ENCODE measurements at places on chromosomes 6 and 20. TPM values are rescaled to one million over a fixed set of nuclear protein-coding genes. Genes with fewer than 3 reads are reported as not detected.

DNA sequence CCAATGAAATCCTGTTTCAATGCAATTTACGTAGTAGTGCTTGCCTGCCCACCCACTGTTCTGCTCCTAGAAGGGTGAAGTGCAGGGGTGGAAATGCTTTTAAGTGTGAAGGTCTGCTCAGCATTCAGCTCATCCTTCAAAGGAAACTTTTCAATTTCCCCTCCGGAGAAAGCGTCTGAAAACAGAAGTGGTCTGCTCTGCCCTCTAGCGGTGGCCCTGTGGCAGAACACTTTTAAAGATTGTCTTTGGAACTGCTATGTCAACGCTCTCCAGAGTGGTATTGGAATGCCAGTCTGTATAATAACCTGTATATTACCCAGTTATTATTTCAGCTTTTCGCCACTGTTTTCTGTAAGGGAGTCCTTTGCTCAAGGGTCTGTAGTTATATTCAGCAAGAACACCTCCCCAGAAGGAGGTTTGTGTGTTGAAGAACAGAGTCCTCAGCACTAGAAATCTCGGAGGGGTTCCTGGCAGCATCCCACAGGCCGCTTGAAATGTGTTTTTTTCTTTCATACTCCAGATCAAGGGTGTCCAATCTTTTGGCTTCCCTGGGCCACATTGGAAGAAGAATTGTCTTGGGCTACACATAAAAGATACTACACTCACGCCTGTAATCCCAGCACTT, 63.1 kb upstream of the KLHL31 start:
- DNase-seq: peak; percentile 64

DNA sequence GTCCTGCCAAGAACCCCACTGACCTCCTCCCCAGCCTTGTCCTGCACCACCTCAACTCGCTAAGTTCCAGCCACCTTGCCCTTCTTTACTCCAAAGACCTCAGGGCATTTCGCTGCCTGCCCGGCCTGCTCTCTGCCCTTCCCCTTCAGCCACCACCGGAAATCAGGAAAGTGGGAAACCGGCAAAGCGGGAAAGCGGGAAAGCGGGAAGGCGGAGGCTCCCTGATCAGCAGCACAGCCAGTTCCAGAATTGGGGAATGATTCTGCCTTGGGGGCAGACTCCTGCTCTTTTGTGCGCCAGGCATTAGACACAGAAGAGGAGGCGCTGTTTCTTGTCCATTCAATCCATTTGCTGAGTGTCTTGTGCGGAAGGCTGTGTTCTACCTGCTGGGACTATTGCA, 111.3 kb downstream of the ZDHHC14 start:
- no peak for DNase-seq

GRCh38 chr6:38021029-38021428, 201.5 kb downstream of the ZFAND3 start:
- DNase-seq: no peak

DNA sequence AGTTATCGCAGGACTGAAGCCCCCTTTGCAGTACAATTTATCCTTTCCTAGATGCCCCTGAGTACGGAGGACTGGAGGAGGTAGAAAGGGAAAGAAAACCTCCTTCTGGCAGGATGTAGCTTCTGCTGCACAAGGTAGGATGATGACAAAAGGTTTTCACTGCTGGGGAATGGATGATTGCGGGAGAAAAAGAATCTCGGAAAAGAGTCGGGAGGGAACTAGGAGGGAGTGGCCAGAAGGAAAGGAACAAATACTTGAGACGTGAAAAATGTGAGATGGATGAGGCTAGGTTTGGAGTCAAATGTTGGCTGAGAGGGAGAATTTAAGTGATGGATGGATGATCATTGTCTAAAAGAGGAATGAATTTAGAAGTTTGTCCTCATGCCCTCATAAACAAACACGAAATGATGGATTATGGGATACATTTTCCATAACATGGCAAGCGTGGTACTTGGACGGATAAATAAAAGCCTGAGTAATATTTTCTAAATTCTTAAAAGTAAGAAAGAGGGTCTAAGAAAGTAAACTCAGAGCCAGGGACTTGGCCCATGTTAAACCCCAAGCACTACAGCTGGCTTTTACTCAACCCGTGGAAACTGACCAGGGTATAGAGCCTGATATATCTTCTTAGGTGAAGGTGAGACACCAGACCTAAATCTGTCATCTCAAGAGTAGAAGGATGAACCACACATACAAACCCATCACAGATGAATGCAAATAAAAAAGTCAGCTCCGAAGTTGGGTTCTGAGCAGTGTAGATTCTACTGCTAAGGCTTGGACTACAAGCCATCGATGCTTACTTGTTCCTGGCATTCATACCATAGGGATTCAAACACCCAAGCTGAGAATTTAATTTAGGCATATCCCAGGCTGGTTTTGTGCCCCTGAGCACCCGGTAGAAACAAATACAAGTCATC, 72.4 kb downstream of the HFE start:
- no peak for DNase-seq

GRCh38 chr6:47014401-47014800, 27.7 kb downstream of the ADGRF1 start:
- no peak for DNase-seq

- DNase-seq: no peak
These were observed at the start of gene PCK1 for GRCh38 chr20:57560554-57561355. PCK1 (plus strand) TSS chr20:57561110; CDS start chr20:57561412, 302 bp downstream.

DNA sequence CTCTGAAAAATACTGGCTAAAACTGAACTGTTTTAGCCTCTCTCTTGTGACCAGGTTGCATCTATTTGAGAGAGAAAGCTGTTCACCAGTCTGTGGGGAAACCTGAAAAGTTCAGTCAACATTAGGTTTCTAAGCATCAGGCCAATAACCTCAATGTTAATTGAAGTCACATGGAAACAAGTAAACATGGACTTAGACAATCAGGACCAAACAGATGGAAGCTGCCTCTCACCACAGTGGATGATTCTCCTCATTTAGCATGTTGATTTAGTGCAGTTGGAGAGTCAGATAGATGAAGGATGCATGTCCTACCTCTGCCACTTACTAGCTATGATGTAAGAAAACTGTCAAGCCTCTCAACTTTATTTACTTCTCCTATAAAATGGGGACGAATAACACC, 18.2 kb downstream of the SCGN start:
- no peak for DNase-seq

GRCh38 chr20:59157064-59157463, 6.6 kb upstream of the ZNF831 start:
- no peak for DNase-seq

Gene SLC44A4
- 0.42 TPM for total RNA-seq

Gene LRRC1
- 0.47 TPM for total RNA-seq

Gene KIF16B
- 4.7 TPM for total RNA-seq

Gene DLK2
- total RNA-seq: 0.56 TPM

Gene KCNK16
- total RNA-seq: not detected

Gene FAM83C
- total RNA-seq: not detected

Gene CST2
- total RNA-seq: not detected

All from CD8-positive, alpha-beta T cell (primary cell).